ENCODE measurements at places on chromosomes 16 and 17.

GRCh38 chr16:78955206-78955605, 645.3 kb downstream of the MAF start:
- DNase-seq, result no peak

- DNase-seq, result no peak
Measured at GRCh38 chr17:31533546-31534155, 142.2 kb downstream of the RAB11FIP4 start.

DNA sequence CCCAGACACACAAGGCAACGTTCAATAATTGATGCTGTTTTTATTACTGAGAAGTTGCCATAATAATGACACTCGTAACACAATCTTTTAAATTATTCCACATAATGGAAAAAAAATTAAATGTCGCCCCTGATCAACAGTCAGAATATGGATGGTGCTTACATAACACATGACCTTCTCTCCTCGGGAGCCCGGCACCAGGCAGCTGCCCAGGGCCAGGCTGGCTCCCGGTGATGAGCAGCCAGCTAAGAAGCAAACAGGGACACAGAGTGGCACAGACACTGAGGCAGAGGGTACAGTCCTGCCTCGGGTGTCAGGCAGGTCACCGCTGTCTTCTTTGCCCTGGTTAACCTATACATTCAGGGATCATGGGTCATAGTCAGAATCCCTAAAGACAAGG, 137.9 kb downstream of the SLC39A11 start:
- DNase-seq, result no peak

- DNase-seq, result no peak
Measured at GRCh38 chr17:67239597-67239996, 5.4 kb downstream of the HELZ start.

DNA sequence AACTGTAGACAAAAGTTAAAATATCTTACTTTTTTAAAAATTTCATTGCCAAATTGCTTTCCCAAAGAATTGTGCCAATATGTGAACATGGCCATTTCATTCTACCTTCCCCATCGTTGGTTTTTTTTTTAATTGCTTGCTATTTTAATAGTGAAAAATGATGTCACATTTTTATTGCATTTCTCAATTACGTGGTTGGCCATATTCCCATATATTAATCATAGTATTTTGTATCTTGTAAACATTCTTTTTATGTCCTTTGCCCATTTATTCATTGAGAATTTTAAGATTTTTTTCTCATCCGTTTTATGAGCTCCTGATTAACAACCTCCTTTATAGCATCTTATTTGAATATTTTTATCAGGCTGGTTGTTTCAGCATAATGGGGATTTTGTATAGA, 7.2 kb downstream of the OMG start:
- no peak for DNase-seq

GRCh38 chr17:81962499-81963441, 1.8 kb upstream of the NOTUM start:
- DNase-seq, result no peak

GRCh38 chr17:75587675-75588595, at the start of gene MYO15B:
Gene MYO15B (plus strand): TSS chr17:75587800. CDS start chr17:75588058, 258 bp downstream.
- DNase-seq, result peak; percentile 80

DNA sequence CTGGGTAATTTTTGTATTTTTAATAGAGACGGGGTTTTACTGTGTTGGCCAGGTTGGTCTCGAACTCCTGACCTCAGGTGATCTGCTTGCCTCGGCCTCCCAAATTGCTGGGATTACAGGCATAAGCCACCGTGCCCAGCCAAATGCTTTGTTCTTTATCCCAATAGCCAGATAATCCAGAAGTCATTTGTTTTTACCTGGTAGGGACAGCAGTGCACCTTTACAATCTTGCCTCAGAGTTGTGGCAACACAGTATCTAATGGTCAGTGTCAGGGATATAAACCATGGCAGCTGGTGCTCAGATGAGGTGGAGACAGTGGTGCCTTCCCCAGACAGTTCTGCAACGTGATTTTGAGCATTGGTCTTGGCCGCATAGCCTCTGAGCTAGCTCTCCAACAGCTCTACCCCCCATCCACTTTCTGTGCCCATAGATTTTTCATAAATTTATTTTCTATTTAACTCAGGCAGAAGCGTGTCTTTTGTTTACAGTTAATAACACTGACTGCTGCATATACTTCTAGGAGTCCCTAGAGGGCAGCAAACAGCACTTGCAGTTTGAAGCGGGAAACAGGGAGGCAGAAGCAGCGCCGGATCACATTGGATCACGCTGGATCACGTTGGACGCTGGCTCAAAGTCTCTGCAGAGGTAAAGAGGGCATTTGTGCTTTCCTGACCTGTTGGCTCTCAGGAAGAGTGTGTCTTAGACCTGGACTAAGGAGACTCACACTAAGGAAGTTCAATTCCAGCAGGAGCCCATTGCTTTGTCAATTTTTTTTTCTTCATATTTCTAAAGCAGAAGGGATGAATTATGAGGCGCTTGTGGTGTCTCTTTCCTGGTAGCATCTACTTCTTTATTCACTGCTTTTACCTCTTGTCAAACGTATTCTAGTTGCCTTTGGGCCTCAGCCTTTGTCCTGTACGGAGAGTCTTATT, 5.1 kb upstream of the GGT6 start:
- peak; percentile 70 for DNase-seq

GRCh38 chr17:77634710-77635109, 323.8 kb upstream of the TNRC6C start:
- DNase-seq, result no peak

DNA sequence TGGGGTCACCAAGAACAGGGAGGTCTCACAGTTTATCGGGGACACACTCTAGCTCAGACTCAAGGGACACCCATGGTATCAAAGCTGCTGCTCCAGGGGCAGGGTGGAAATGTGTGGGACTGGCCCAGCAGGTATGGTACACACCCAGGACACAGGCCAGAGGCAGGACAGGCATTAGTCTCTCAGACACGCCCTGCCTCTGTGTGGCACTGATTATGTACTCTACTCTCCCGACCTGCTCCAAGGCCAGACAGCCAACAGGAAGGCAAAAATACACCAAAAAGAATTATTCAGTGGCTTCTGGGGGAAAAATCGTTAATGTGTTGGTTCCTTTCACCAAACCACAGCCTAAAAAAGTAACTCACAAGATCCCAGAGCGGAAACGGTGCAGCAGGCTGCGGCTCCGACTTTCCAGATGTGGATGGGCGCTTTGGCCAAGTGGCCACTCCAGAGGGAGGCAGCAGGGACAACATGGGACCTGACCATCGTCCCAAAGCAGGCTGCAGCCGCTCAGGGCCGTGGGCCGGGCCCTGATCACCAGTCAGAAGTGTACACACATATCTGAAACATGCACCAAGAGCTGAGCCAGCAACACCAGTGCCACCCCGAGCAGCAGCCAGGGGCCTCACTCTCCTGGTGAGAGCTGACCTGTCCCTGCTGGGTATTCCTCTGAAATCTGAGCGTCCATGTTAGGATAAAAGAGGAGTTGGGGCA, 1.0 kb upstream of the SIRT7 start:
- DNase-seq, result no peak

GRCh38 chr16:12201866-12202265, 225.3 kb downstream of the SNX29 start:
- no peak for DNase-seq

GRCh38 chr17:1735834-1736347, 6.8 kb upstream of the SERPINF2 start:
- DNase-seq, result peak; percentile 15

GRCh38 chr17:8079291-8080207, 8.0 kb downstream of the ALOX12B start:
- peak; percentile 78 for DNase-seq

DNA sequence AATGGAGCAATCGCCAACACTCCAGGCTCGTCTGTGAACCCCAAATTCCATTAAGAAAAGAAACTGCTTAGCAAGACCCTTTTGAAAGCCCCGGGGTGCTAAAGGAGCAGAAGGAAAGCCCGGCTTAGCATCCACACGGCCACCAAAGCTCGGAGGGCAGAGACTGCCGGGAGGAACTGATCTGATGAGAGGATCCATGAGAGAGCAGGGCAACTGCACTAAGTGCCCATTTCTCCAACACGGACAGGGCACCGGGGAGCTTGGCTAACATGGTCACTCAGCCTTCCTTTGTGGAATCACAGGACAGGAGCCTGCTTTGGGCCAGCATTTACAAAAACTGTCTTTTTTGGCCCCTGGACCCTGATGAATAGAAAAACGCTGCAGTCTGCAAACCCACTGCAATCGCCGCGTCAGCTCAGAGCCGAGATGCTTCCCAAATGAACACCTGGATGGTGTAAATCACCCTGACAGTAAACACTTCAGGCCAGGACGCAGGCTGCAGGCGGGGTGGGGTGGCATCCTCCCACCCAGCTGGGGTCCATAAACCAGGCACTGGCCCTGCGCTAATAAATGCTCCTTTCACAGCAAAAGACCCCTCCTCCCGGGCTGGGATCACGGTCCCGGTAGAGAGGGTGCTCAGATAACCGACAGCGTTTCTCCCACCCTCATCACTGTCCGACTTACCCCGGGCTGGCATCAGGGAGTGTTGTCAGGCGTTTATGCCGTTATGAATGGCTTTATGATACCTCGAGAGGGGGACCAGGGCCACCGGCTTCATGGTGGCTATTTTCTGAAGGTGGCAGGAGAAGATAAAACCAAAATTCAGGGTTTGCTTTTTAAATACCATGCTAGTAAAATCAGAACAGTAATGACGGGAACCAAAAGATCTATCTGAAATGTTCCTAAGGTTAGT, 299.5 kb downstream of the IRF8 start:
- no peak for DNase-seq

- no peak for DNase-seq
Measured at GRCh38 chr17:5874486-5874885, 195.7 kb upstream of the WSCD1 start.

DNA sequence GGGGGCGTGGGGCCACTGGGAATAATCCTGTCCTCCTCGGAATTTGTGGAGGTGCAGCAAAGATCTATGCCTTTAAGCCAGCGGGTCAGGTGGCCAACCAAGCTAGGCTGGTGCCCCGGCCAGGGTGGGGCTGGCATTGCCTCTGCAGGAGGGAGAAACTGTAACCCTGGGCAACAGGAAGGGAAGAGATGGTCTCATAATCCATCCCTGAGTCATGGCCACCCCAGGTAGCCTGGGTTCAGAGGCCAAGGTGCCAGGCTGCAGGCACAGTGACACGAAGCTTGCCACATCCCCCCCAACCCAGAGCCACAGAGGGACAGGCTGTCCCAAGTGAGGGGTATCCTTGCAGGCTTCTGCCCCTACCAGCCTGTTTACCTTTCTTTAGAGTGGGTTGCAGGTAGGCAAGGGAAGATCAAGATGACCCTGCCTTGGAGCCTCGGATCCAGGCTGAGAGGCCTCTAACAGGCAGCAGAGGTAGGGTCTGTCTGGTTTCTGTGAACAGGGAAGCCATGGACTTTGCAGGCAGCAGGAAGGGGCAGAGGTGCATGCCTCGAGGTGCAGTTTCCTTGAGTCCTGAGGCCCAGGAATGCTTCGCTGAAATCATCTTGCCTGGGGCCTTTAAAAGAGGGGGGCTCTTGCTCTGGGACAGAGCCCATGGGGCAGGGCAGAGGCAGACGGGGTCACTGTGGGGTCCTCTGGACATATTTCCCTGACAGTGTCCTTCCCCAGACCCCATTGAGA, 4.0 kb downstream of the LASP1 start:
- DNase-seq, result no peak

DNA sequence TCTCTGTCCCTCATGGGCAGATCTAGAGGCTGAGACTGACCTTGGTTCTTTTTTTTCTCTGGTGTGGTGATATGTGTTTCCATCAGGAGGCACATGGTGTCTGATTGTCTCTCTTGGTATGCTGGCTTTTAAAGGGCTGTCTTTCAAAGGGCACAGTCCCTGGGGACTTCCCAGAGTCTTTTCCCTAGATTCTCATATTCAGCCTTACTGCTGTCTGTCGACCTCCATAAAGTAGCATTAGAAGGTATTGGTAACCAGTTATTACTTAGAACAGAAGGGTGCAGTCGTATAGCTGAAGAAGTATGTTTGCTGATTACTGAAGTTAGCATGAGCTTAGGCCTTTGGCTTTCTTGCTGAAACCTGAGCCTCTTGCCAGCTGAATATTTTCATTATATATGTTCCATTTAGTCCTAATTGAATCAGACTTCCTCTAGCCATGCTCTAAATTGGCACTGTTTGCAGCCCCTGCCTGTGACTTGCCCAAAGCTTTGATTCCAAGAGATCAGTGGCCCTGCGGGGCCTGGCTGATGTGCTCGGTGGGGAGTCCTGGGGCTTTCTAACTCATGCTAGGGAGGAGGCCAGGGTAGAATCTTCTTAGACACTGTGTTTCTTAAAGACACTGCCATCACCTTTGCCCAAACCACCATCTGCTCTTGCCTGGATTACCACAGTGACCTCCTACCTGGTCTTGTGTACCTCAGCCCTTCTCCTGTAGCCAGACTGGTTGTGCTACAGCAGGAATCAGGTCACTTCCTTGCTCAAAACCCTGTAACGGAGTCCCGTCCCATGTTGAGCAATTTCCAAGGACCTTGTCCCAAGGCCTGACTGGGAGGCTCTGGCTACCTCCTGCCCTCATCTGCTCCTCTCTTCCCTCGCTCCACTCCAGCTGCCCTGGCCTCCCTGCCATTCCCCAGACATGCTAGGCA, 71.5 kb downstream of the WWP2 start:
- no peak for DNase-seq

- peak; percentile 68 for DNase-seq
Measured at GRCh38 chr16:49620158-49620868, 235.6 kb downstream of the ZNF423 start.

DNA sequence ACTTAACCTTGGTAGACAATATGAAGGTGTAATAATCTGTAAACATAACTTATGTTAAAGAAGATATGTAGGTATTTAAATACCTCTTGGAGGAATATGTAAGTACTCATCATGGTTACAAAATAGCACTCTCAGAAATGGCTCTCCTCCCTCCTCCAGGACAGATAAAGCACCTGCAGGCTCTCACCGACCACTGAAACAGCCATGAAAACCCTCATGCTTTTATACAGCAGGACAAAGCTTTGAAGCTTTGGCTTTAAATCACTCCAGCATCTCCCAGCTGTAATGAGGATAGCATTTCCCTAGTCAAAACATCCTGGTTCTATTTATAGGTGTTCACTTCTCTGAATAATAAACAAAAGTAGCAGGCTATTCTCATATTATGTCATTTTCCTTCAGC, 69.1 kb upstream of the PMFBP1 start:
- DNase-seq, result no peak

GRCh38 chr16:23279721-23280153, 22.4 kb upstream of the SCNN1B start:
- no peak for DNase-seq

- no peak for DNase-seq
Measured at GRCh38 chr16:51540259-51540658, 389.2 kb upstream of the SALL1 start.

DNA sequence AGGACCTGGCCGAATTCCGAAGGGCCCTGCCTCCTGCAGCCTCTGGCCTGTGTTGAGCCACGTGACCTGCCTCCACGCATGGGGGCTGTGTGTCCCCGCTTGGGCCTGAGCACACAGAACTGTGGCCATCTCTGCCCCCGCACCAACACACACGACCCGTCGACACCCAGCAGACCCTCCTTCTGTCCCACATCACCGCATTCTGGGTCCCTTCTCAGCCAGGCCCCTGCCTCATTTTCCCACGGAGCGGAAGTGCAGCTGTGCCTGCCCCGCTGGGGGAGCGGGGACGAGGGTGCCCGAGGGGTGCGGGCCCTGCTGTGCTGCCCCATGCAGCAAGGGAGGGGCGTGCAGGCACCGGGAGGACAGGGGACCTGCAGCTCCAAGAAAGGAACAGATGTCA, 18.4 kb downstream of the NDUFAF8 start:
- no peak for DNase-seq

GRCh38 chr16:78126662-78127061, 27.2 kb downstream of the WWOX start:
- no peak for DNase-seq

Data from right hindlimb (tissue), 1 donor.